ENCODE measurements at places on chromosomes 5 and 9.

- no peak for DNase-seq
Measured at GRCh38 chr5:150296496-150296895, 6.2 kb downstream of the ARSI start.

DNA sequence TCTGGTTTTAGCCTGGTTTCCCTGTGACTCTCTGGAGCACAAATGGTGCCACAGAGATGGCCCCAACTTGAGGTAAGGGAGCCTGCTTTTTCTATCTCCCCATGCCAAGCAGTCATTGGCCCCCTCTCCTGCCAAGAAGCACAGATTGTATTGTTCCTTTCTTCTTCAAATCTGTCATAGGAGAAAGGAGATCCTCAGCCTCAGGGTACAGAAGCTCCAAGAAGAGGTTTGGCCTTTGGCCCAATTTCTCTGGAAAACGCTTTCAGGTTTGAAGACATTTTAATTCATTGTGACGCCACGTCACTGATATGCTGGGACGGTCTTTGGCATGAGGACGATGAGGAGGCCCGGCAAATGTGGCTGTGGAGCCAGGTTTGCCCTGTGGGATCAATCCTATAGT, 29.2 kb upstream of the PANK3 start:
- no peak for DNase-seq

DNA sequence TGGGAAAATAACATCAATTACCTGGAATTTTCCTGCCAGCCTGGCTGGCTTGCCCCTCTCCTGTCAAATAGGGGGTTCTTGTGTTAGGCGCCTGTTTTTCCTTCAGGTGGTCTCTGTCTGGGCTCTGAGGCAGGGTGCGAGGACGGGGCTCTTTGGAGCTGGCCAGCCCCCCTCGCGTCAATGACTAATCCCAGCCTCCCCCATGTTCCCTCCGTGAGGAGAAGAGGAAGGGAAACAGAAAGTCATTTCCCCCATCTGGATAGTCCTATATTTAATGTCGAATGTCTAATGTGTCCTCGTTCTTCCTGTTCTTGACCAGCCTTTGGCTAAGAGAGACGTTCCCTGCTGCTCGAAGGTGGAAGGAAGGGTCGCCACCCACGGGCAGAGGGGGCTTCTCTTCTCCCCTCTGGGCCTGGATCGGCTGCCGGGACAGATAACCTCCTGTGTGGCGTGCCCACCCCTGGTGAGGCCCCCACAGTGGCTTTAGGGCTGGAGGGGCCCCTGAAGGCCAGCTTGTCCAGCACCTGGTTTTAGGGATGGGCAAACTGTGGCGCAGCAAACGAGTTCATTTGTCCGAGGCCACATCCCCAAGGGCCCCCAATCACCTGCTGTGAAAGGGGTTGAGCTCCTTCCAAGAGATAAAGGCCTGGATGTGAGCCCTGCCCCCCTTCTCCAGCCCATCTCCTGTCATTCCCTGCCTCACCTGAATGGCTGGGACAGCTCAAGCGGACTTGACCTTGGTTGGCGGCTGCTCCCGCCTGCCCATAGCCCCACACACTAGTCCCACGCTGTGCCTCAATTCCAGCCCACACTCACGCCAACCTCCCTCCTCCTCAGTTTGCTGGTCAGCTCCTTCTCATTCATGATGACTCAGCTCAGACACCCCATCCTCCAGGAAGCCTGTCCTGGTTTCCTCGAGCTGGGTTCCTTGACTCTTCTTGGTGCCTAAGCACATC, 35.9 kb upstream of the UNC5A start:
- DNase-seq: no peak

DNA sequence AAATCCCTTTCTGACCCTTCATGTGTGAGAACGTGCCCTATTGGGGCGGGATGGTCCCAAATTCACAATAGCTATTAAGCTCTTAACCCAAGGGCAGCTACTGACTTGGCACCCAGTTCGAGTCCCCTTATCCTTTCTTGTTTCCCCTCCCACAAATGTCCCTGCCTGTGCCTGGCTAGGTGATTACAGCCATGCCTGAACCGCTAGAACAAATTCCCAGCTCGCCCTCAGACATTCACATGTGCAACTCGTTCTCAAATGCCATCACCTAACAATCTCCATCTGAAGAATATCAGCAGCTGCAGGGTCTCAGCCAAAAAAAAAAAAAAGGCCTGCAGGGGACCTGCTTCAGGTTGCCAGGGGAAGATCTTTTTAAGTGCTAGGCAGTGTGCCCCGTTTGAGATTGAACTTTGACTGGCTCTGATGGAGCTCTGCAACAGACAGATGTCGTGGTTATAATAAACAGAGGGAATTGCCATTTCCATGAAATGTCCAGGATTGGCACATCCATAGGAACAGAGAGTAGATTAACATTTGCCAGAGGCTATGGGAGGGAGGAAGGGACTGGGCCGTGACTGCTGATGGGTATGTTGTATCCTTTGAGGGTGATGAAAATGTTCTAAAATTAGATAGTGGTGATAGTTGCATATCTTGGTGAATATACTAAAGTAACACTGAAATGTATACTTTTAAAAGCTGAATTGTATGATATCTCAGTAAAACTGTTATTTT, 347.2 kb upstream of the WWC1 start:
- no peak for DNase-seq

GRCh38 chr9:131103535-131103934, 7.2 kb downstream of the AIF1L start:
- DNase-seq: no peak

DNA sequence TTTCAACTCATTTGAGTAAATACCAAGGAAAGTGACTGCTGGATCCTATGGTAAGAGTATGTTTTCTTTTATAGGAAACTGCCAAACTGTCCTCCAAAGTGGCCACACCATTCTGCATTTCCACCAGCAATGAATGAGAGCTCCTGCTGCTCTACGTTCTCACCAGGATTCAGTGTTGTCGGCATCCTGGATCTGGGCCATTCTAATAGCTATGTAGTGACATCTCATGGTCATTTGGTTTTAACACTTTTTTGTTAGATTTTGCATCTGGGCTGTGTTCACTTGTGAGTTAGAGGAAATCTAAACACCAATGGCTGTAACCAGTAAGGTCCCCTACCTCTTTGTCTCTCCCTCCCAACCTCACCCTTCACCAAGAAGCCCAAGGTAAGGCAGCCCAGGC, 115.9 kb downstream of the ATPSCKMT start:
- DNase-seq: no peak

DNA sequence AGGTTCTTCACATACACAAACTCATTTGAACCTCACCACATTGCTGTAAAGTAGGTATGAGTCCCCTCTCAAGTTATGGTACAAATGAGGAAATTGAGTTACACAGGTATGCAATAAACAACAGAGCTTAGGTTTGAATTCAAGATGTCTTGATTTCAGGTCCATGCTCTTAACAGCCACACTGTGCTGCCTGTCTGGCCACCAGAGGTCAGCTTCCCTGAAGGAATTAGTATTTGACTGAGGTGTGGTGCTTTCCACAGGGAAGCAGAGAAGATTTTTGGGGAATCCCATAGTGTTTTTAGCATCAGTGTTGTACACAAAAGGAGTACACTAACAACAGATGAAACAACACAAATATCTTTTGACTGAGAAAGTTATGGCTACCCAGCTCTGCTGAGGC, 94.4 kb upstream of the ITGA1 start:
- DNase-seq: no peak

DNA sequence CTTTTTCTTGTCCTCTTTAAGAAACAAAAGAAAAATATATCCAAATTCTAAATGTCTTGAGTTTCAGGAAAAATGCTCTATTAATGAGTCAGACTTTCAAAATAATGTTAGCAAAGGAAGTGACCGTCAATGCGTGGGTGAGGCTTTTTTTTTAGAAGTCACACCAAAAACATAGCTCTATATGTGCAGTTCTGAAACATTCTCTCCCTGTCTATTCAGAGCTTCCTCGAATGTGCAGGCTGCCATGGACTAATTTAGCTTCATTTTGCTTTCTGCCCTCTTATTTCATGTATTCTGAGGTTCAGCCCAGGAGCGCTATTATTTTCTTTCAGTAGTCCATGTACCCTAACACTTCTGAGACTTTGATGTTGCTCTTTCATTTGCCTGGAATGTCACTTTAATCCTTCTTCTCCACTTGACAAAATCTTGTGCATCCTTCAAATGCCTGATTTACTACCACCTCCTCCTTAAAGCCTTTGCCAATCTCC, 72.5 kb upstream of the RASA1 start:
- DNase-seq: peak; percentile 25

GRCh38 chr9:99778308-99778707, 43.4 kb upstream of the NR4A3 start:
- no peak for DNase-seq

GRCh38 chr9:125558453-125559092, 148.4 kb downstream of the MAPKAP1 start:
- DNase-seq: peak; percentile 42

- no peak for DNase-seq
Measured at GRCh38 chr9:23663536-23663935, 162.5 kb downstream of the ELAVL2 start.

DNA sequence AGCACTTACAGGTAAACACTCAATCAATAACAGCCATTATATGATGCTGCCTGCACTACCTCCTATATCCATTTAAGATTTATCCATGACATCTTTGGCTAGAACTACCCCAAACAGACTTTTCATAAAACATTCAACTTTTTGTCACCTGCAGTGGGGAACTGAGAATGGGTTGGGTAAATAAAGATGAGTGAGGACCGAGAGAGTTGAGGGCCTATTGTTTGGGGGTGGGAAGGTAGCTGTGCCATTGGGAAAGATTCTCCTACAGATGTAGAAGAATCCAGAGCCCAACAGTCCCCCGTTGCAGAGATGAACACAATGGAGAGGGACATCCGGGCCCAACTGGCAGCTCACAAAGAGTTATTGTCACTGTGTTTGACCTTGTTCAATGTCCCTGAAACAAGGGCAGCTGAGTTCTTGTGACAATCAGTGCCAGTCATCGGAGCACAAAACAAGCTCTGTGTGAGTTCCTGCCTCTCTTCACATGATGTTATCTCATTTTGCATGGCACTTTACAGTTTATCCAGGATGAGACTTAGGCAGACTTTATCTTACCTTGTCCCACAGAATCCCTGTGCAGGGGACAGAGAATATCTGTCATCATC, 11.5 kb upstream of the SLC31A2 start:
- DNase-seq: no peak

DNA sequence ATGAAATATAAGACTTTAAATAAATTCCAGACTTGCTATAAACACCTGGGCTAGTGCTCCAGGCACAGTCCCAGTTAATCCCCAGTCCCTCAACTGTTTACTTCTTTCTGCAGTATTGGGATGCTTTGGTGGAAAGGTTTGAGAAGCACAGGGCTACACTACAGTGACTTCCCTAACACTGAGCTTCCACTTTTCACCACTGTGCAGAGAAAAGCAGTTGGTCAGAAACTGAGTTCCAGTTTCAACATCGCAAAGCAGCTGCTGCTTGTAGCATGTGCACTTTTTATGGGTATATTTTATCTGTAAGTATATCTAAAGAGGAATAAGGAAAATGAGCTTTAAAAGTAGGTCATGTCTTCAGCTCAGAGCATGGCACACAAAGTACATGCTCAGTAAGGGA, 339.7 kb downstream of the NTRK2 start:
- DNase-seq: peak; percentile 3

DNA sequence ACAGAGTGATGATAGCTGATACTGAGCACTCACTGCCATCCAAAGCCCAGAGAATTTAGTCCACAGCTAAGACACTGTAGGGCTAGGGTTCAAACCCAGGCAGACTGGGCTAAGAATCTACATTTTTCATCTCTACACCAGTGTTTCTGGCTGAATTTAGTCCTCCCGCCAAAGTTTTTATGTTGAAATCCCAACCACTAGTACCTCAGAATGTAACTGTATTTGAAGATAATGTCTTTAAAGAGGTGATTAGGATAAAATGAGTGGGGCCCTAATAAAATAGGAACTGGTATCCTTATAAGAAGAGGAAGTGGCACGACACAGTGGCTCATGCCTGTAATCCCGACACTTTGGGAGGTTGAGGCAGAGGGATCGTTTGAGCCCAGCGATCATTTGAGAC, 4.3 kb downstream of the GNA14 start:
- no peak for DNase-seq

- DNase-seq: no peak
Measured at GRCh38 chr5:132772291-132773070, 4.6 kb downstream of the SEPTIN8 start.

DNA sequence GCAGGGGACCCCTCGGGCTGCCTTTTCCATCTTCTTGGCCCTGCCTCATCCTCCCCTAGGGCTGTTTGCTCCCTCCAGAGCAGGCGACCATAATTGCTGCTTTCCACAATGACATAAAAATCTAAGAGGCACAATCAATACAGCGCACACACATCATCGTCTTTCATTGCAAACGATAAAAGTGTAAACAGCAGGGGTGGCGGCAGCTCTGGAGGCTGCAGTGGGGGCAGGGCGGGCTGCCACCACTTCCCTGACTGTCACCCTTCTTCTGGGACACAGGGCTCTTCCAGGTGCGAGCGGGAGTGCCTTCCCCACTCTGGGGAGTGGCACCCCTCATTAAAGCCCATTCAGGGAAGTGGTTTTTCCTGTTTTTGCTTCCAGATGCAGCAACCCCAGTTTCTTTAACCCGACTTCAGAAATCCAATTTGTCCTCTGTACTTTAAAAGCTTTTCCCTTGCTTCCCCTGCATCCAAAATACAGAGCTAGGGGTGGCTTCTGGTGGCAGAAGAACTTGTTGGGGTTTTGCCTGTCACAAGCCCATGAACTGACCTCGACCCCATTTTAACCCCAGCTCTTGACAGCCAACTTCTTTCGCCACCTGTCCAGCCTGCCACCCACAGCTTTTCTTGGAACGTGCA, 45.7 kb downstream of the TSPAN17 start:
- DNase-seq: no peak
